ENCODE measurements at places on chromosomes 6 and 20. TPM values are rescaled to one million over a fixed set of nuclear protein-coding genes. Genes with fewer than 3 reads are reported as not detected.

The CLVS2 gene
- 0.07 TPM for total RNA-seq

The HAO1 gene
- total RNA-seq, result not detected

The POM121L2 gene
- not detected for total RNA-seq

The ZC2HC1B gene
- not detected for total RNA-seq

The FHL5 gene
- total RNA-seq, result not detected

The PRR3 gene
- total RNA-seq, result 17.0 TPM

The LCA5 gene
- 0.89 TPM for total RNA-seq

The SLC35D3 gene
- total RNA-seq, result 0.07 TPM

The ANKRD6 gene
- total RNA-seq, result 2.1 TPM

The CPNE5 gene
- 0.11 TPM for total RNA-seq

The FAM229B gene
- 9.3 TPM for total RNA-seq

The OTOR gene
- total RNA-seq, result not detected

Data from A549 treated with CpdA at 1 μM for 4 hours (cell line).